ENCODE measurements at places on chromosomes 12 and 14.

DNA sequence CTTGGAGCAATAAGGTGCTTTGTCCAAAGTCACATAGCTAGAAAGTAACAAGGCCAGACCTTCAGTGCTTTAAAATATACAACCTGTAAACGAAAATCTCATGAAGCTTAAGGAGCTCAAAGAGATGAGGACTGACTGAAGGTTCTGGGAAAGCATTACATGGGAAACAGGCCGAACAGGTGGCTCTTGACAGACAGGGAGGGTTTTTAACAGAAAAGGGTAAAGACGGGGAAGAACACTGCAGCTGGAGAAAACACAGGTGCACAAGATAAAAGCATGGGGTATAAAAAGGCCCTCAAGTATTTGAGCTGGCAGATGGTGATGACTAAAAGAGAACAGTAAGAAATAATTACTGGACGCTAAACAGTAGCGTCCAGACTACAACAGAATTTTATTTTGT is 257.2 kb downstream of the NELL2 start:
- DNase-seq, result no peak

GRCh38 chr14:60356906-60357550 is 108.0 kb downstream of the PPM1A start:
- DNase-seq, result peak; percentile 43

- no peak for DNase-seq
These were observed 352.0 kb upstream of the TMTC1 start for GRCh38 chr12:30135776-30136175.

GRCh38 chr14:32697114-32697513 is 241.6 kb upstream of the NPAS3 start:
- no peak for DNase-seq

DNA sequence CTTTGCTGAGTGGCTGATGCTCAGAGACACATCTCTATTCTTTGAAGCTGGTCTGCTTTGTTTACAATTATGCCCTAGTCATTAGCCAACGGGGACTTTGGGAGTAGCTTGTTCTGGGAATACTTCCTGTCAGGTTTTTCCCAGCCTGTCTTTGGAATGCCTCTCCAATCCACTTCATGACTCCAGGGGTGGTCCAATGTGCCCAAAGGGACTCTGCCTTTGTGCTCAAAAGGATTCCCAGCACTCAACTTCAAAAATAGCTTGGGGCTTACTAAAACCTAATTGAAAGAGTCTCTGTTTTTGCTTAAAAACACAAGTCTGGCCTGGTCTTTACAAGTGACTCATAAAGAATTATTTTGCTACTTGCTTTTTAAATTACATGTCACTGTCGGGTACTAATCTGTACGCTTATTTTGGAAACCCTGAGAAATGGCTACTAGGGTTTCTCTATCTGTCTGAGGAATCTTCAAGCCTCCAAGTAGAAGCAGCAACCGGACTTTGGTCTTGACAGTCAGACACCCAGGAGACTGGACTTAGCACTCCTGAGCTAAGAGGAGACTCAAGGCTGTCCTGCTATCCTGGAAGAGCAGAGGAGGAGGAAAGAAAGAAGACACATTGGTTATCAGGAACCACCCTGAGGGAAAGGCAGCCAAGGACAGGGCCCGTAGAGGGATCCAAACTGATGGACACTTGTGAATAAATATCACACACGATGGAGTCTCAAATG is 20.7 kb downstream of the PHLDA1 start:
- no peak for DNase-seq

- no peak for DNase-seq
These were observed 589 bp upstream of the ZNF219 start for GRCh38 chr14:21098892-21099595.

DNA sequence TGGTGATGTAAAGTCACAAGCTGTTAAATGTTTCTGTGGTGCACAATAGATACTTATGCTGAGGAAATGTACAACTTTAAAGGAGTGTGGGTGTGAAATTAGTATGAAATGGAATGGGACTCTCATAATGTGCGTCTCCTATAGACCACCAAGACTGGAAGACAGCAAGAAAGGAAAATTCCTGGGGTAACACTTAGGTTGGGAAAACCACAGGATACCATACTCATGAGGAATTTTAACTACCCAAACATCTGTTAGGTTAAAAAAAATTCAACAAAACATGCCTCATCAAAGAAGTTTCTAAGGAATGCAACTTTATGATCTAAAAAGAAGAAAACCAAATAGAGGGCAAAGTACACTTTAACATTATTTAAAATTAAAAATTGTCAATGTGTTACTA is 113.7 kb upstream of the MYF6 start:
- DNase-seq, result no peak

DNA sequence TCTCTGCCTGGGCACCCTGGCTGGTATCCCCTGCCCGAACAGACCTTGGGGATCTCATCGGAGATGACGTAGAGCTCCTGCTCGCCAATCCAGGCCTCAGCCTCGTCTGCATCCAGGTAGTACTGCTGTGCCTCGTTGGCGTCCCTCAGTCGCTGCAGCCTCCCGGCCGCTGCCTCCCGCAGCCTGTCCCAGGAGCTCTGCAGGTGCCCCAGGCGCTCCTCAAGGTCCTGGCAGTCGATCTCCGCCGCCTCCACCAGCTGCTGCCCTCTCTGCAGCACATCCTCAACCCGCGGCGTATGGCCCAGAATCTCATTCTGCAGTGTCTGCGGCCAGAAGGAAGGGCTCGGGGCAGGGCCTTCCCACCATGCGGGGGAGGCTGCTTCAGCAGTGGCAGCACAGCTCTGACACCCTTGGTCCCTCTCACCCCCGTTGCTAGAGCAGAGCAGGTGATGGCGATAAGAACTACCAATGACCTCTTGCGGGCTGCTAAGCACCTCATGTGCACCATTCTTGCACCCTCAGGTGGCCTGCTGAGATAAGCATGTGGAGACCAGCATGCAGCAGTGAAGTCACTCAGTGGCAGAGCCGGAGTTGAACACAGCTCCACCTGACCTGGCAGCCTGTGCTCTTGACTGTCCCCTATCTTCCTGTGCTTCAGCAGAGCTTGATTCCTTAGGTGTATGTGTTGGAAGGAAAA is 71.0 kb downstream of the PLEKHG3 start:
- no peak for DNase-seq

DNA sequence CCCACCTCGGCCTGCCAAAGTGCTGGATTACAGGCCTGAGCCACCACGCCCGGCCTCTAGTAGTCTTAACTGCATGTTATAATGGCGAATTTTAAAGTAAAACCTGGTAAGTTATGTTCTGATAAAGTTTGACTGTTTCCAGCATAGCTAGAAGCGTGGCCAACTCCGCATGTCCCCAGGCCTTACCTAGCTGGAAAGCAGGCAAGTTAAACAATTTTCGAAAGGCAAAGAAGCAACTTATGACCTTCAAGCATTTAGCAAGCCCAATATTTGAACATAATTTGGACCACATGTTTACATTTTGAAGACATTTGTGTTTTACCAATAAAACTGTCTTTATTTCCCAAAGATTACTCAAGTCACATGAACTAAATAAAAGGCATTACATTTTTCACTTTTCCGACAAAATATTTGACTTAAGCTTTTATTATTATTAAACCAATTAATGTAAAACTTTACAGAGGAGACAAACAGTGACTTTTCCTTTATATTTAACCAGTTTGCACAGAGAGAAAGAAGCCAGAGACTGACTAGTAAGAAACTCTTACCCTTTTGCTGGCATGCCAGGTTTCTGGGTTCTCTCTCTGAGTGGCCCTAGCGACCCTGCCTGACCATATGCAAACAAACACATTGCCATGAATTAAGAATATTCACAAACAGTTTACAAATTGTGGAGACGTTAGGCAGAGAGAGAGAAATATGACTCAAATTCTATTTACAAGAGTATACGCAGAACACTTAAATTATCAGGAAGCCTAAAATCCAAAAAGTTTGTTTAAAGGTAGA is 106.3 kb downstream of the RIN3 start:
- no peak for DNase-seq

- no peak for DNase-seq
These were observed 88.3 kb downstream of the KIF26A start for GRCh38 chr14:104226421-104227383.

DNA sequence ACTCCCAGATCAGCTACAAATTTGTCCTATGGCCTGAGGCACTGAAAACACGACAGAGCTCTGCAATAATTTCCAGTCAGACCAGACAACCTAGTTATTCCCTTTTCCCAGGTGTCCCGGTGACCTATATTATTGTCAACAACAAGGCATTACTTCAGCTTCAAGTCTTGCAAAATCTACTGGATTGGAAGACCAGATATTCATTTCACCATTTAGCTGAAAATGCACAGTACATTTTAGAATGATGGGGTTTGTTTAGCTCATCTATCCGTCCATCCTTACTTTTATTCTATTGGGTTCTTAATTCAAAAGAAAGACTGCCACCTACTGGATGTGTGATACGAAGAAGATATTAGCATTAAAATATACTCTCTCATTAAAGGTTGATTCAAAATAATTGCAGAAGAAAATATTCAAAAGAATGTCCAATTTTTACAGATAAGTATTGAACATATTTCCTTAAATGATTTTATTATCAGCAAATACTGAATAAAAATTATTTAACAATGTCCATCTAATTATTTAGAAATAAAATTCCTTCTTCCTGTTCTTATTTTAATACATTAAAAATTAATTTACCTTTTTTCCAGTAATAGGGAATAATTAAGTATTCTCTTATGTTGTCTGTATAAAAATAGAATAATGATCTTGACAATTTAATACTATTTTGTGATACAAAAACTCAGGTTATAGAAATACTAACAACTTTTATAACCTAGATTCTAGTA is 244.9 kb upstream of the LRIG3 start:
- DNase-seq, result peak; percentile 57

DNA sequence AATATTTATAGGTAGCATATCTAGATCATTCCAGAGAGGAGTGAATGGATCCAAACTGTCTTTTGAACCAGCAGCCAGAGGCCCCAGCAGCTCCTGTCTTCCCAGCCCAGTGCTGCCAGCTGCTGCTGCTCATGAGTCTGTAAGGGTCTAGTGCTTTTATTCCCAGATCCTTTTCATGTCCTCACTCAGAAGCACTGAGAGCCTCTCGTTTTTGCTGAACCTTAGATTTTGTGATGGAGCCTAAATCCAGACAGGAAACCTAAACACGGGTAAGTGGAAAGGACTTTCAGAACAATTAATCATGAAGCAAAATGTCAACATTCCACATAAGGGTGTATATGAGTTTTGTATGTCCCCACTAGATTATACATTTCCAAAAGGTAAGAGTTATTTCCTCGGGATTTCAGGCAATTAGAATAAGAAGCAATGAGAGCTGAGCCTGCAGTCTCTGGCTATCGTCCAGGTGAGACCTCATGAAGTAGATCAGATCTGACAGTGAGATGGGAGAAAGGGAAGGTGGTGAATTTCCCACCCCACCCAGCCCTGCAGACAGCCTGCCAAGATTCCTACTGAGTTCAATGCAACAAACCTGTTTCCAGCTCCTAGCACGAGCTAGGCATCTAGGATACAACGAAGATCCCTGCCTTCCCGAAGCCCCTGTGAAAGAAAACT is 84.4 kb downstream of the NINJ2 start:
- DNase-seq, result peak; percentile 31

DNA sequence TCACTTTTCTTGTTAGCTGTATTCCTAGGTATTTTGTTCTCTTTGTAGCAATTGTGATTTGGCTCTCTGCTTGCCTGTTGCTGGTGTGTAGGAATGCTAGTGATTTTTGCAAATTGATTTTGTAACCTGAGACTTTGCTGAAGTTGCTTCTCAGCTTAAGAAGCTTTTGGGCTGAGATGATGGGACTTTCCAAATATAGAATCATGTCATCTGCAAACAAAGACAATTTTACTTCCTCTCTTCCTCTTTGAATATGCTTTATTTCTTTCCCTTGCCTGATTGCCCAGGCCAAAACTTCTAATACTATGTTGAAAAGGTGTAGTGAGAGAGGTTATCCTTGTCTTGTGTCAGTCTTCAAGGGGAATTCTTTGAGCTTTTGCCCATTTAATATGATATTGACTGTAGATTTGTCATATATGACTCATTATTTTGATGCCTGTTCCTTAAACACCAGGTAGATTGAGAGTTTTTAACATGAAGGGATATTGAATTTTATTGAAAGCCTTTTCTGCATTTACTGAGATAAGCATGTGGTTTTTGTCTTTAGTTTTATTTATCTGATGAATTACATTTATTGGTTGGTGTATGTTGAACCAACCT is 26.7 kb downstream of the CLECL1 start:
- no peak for DNase-seq

DNA sequence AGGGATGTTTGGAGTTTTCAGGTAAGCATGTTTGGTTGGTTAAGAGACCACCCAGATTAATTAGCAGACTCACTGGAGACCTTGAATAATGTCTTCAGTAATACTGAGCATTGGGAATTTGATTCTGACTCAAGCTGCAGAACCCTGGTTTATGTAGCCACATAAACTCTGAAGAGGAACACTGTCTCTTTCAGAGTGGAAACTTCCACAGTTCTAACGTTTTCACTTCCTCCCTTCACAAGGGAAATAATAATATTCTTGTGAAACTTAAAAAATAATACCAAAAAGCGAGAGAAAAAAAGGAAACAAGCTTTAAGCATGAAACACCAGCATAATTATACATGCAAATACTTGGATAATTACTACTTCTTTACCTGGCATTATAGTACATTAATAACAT is 40.0 kb upstream of the ST8SIA1 start:
- DNase-seq, result no peak

- DNase-seq, result no peak
These were observed 217.8 kb downstream of the LRFN5 start for GRCh38 chr14:41824441-41824840.

GRCh38 chr12:66065641-66066136 is 64.9 kb downstream of the LLPH start:
- DNase-seq, result peak; percentile 14

- no peak for DNase-seq
These were observed 34.8 kb upstream of the CD9 start for GRCh38 chr12:6165395-6165794.

- peak; percentile 74 for DNase-seq
These were observed 123.0 kb downstream of the SCARB1 start for GRCh38 chr12:124740691-124741137.

- DNase-seq, result no peak
These were observed 46.3 kb downstream of the STON2 start for GRCh38 chr14:81353691-81354323.

DNA sequence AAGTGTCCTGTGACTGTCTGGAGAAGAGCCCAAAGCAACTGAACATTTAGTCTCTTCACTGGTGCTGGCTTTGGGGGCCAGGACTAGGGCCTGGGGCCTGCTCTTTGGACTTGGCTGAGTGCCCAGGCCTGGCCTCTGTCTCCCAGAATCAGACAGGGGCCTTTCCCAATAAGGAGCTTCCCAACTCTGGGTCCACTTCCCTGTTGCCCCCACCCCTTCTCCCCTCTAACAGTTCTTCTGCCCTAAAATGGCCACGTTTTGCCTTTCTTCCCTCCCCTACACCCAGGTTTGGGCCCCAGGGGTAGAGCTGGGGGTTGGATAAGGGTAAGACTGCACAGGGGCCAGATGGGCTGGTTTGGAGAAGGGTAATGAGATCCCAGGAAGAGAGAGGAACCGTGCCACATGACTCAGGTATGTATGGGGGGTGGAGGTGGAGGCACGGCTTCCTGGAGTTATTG is 10.0 kb upstream of the ITGA5 start:
- DNase-seq, result no peak

- no peak for DNase-seq
These were observed 32.0 kb upstream of the CDKN3 start for GRCh38 chr14:54364555-54365415.
